ENCODE measurements at places on chromosomes 1 and 21.

GRCh38 chr1:152089014-152089674 lies at the start of gene TCHHL1:
Gene TCHHL1, minus strand, starts transcription at chr1:152089064. Its CDS starts 921 bp downstream, at chr1:152088143.
- no peak for DNase-seq

- DNase-seq, result no peak
Measured at GRCh38 chr1:143672983-143673382, 298.8 kb downstream of the FAM72C start.

GRCh38 chr1:68216089-68216772 lies 16.1 kb downstream of the WLS start:
- no peak for DNase-seq

DNA sequence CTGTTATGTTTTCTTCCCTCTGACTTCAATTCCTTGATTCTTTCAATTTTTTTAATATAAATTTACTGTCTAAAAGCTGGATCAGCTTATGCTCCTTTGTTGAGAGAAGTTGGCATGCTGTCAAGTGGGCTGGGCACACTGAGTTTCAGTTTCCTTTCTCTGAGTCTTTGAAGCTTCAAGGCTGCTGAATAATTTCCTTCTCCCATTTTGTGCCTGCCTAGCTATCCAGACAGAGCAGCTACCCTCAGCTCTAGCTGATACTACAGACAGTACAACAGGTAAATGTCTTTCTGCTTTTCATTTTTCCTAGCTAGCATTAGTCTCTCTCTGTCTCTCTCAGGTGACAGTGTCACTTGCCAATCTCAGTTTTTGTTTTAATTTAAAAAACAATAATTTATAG lies at the start of gene IFI44:
Gene IFI44 (plus strand): TSS at position 204 of the 400 bp plus-strand sequence. CDS start 365 bp downstream, outside the sequence.
- peak; percentile 57 for DNase-seq

- no peak for DNase-seq
Measured at GRCh38 chr1:229227298-229227919, 43.5 kb upstream of the RAB4A start.

DNA sequence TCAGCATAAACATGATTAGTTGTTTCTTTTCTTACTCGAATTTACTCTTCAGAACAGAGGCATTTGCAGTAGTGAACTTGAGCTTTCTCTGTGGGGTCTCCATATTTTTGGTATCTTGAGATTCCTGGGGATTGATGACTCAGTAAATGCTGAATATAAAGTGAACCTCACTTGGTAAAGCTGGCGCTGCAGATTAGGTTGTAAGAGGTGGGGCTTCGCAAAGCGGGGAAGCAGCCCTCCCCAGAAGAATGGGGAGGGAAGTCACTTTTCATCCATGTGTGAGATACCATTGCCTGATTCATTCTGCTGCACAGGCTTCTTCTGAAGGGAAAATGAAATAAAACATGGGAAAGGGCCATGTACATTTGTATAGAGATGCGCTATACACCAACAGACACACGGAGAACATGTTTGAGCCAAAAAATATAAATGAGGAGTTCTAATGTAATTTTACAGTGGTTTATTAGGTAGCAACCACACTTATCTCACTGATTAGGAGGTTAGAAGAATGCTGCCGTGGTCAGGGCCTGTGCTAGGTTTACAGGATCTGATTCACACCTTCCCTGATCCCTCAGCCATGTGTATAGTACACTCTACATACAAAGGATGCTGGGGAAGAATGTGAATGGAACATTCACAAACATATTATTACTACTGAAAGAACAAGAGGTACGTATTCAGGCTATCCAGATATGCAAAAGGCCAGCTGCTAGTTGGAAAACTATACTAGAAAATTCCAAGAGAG lies 63.5 kb downstream of the DNTTIP2 start:
- no peak for DNase-seq

- DNase-seq, result peak; percentile 14
Measured at GRCh38 chr1:27864264-27864895, 8.0 kb upstream of the THEMIS2 start.

GRCh38 chr1:116168277-116169032 lies 57.3 kb downstream of the MAB21L3 start:
- DNase-seq, result no peak

DNA sequence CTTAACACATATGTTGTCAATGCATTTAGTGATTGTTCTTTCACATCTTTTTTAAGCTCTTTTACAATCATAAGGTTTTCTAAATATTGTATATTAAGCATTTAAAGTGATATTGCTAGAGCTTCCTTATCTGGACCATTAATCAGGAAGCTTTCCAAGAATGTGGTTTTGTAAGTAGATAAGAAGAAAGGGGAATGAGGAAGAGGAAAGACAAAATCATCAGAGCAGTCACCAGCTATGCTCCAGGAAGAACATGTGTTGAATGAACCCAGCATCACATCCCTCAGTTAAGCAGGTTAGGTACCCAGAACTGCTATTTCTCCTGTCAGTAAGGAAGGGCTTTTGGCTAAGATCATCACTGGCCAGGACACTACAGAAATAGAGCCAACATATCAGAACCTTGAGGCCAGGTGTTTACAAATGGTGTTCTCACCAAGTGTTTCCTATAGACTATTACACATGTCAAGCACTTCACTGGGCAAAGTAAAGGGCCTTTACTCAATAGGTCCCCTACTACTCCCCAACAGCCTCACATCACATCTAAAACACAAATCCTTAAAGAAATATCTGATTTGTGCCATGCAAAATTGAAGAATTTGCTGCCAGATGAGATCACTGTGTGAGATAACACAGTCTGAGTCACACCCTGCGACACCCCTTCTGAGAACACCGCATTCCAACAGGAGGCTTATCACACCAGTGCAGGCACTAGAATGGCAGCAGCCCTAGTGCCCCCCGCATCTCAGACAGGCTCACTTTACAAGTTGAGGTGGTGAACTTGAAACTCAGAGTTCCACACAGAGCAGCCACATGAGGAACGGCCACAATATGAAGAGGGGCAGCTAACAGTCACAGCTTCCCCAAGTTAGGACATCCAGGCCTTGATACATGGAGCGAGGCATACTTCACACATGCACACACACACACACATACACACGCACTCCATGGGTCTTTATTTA lies 1.8 kb upstream of the SPRR2A start:
- no peak for DNase-seq

GRCh38 chr1:52674497-52675384 lies 23.4 kb downstream of the COA7 start:
- no peak for DNase-seq

DNA sequence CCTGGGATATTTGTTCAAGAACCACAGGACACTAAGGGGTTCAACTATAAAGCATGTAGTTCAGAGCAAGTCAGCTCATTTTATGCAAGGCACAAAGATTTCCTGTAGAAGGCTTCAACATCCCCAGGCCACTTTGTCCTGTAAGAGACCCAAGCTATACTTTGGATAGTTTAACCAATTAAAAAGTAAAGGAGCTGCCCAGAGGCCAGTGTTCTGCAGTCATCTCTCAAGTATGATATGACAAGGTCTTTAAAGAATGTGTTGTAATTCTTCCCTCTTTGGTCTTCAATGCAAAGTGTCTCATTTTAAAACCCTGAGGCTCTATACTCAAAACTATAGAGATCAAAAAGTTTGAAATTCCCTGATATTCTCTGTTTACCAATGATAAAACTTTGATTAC lies 34.1 kb downstream of the KRTAP20-3 start:
- no peak for DNase-seq

DNA sequence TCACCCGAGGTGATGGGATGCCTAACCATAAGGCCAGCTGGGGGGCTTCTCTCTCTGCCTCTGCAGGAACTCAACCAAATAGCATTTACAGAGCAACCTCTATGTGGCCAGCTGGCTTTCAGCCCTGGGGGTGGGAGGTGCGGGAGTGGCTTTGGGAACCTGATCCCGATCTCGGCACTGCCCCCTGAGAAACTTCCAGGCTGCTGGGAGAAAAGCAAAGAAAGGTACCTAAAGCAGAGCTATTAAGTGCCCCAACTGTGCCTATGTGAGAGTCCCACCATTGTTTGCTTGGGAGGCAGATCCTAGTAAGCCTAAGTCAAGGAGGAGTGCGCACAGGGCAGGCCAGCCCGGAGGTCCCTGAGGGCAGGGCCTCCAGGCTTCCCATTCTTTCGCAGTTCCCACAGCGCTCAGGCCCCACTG lies 7.0 kb downstream of the KRTCAP2 start:
- no peak for DNase-seq

DNA sequence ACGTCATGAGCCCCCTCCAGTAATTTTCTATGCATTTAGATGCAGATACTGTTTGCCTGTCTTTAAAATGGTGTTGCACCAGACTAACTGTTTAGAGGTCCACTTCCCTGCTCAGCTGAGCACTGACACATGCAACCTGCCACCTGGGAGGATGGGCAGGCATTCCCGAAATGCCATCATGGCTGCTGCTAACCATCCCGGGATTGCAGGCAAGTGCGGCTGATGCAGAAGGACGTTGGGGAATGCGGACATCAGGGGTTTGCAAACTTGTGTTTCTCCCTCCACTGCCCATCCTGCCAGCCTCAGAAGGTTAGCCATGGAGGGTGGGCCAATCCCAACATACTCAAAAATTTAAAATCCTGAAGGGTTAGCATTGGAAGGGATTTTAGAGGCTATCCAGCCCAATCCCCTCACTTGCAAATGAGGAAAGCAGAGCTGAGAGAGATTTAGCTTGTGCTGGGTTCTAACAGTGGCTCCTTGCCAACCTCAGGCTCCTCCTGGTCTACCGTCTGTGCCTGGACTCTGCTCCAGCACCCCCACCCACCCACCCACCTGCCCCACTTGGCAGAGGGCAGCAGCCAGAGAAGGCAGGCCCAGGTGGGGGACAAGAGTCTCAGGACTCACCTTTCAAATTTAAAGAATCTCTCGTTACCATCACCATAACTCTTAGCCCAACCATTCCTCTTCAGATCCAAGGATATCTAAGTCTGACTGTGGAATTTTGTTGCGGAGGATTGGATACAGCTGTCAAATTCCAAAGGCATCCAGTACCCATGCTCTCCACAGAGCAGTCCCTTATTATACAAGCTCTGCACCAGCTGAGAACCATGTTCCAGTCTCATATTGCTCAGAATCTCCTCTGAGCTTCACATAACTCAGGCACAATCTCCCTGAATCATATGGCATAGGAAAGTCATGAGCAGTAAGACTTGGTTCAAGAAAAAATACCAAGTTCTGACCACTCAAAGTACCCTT lies 34.2 kb downstream of the HIVEP3 start:
- DNase-seq, result no peak

GRCh38 chr1:107840725-107841124 lies 124.3 kb downstream of the VAV3 start:
- DNase-seq, result no peak

DNA sequence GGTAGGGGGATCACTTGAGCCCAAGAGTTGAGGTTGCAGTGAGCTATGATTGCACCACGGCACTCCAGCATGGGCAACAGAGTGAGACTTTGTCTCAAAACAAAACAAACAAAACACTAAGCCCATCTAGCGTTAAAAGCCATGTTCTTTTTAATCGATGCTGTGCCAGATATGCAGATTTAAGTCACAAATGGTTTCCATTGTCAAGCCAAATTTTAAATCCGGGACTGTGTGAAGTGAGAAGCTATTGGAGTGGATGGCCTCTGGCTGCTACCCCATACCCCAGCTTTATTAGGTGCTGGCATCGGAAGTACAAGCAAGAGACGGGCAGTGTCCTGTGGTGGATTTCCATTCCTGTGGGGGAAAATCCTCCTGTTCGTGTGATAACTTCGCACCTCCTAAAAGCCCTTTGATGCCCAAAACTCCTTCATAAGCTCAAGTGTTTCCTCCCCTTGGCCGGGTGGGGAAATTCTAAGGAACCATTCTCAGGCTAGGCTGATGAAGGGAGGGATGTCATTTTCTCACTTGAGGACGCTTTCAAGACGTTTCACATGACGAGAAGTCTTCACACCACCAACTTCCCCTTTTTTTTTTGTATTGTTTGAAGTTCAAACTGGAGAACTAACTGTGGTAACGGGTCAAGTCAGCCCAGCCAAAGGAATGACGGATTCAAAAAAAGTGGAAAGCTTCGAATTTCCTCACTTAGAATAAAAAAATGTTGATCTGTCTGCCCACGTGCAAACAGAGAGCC lies 140.8 kb downstream of the KAZN start:
- DNase-seq, result no peak

DNA sequence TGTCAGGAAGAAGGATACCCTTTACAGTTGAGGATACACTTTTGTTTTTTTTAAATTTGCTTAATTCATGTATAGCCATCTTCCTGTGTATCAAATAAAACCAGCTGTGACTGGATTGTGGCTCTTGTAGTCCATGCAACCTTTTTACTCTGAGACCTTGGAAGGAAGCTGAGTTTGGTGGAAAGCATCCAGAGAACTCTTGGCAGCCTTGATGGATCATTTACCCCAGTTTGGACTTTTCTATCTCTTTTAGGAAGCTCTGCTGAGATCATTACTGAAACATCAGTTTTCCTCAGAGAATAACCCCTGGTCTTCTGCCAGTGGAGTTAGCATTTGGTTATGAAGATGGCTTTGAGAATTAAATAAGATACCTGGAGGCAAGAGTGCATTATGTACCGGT lies 21.2 kb upstream of the APOBEC4 start:
- no peak for DNase-seq

GRCh38 chr1:172515436-172515835 lies 17.5 kb upstream of the SUCO start:
- DNase-seq, result no peak

DNA sequence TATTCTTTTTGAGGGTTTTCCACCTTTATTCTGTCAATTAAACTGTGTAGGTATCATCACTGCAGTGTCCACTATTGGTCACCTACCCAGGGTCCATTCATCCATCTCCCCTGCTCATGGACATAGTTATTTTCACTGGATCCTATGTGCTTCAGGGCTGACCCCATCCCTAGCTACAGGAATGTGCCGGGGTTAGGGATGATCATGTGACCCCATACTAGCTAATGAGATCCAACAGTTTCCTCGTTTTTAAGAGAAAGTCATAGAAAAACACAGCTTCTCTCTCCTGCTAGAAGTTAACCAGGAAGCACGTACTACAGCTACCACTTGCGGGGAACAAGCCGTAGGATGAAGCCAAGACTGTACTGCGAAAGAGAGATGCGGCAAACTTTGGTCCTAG lies 19.6 kb downstream of the PTGER3 start:
- no peak for DNase-seq

GRCh38 chr21:17512253-17513213 lies at the start of gene CXADR:
Gene CXADR, plus strand, starts transcription at chr21:17513043. Its CDS starts 87 bp downstream, at chr21:17513130.
- peak; percentile 43 for DNase-seq

DNA sequence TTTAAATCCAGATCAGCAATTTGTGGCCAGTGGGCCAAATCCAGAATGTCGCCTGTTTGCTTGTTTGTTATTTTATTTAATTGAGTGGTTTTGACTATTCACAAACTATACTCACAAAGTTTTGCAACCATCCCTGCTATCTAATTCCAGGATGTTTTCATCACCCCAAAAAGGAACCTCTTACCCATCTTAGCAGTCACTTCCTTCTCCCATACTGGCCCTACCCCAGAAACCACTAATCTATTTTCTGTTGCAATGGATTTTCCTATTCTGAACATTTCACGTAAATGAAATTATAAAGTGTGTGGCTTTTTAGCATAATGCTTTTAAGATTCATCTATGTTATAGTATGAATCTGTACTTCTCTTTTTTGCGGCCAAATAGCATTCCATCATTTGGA lies 41.3 kb downstream of the WDTC1 start:
- DNase-seq, result no peak
